Fibroblast of the aortic adventitia (primary cell): ENCODE measurements at places on chromosomes 6 and 20.

DNA sequence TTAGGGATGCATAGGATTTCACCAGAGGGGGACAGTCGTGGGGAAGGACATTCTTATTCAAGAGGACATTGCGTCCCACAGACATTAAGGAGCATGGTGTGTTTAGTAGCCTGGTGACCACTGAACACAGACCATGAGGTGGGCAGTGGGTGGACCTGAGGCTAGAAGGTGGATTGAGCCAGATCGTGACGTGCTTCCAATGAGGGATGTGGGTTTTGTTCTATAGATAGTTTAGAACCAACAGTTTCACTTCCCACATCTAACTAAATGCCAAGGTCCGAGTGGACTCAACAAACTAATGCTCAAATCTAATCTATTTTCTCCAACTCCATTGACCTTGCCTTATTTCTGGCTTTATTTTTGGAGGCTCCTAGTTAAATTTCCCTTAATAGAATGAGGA, 58.5 kb downstream of the OGFRL1 start:
- no peak for DNase-seq

DNA sequence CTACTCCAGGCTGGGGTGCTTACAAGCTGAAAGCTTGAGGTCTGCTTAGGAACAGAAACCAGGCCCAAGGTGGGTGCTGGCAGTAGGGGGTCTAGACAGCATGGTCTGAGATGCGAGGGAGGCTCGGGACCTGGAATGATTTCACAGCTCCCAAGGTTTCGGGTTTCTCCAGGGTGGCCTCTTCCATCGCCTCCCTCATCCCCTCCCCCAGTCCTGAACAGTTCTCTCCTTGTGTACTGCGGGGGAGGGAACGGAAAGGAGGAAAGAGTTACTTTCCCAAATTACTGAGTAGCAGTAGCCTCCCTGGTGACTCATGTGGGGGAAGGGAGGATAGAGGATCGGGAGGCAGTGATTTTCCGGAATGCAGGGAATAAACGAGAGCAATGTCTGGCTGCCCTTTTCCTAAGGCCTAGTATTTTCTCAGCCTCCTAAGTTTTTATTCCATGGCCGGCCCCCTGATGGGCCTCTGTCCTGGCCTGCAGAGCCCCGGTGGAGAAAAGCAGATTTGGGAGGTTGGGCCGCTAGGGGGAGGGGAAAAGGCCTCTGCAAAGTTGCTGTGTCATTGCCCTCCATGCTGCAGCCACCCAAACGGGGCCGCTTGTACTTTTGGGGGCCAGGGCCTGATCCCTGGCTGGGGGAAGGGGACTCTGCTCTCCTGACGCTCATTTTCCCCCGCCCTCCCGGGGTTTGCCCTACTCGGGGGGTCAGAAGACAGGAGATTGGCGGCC, 1.5 kb downstream of the BRD2 start:
- DNase-seq, result peak; percentile 96

DNA sequence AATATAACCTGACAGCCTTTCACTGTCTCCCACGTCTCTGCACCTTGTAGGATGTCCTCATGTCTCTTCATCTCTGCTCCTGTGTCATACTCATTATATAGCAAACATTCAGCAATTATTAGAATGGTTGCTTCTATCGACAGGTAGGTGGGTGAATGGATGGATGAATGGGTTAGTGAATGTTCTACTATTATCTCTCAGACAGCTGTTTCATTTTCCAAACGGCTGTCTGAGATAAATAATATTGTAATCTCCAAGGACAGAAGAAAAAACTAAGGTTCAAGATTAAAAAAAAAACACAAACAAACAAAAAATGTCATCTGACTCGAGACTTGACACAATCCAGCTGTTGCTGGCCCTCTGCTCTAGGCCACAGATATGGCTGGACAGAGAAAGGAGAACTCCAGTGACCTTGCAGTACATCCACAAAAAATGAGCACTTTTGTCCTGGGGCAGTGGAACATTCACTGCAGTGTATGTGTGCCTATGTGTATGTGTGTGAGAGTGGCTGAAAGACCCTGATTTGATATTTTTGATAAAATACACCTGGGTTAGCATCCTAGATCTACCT, 2.1 kb downstream of the HNF4A start:
- peak; percentile 1 for DNase-seq

DNA sequence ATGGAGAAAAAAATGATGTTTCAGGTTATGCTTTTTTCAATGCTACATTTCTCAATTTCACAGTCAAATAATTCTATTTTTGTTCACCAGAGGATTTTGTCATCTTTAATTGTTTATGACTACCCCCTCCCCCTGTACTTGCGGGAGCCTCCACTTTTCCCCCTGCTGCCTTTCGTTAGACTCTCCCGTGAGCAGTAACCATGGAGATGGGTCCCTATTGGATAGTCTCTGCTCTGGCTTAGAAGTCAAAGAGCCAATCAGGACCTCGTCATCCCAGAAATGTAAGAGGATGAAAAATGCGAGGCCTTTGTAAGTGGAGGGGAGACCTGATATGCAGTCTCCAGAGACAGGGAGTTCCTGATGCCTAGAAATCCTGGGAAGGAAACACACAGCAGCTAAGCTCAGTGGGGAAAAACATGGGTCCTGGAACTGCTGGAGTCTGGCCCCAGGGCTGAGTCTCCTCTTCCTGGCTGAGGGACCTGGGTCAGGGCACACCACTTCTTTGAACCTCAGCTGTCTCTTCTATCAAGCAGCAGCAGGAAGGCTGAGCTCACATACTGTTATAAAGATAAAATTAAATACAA, 298.7 kb downstream of the TSHZ2 start:
- no peak for DNase-seq

DNA sequence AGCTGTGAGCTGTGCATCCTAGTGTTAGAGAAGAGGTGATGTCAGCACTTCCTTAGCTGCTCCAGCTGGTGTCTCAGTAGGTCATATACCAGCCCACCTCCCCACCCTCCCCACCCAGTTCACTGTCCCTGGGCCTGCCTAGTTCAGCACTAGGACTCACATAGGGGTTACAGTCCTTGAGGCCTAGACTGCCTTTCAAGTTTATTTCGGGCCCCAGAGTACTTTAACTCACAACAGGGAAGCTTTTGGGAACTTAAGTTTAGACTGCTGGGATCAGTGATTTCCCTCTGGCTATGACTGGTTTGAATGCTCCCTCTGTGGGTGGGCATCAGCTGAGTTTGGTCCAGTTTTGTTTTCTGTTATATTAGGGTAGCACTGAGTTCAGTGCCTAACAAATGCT, 139.2 kb upstream of the MMS22L start:
- no peak for DNase-seq

DNA sequence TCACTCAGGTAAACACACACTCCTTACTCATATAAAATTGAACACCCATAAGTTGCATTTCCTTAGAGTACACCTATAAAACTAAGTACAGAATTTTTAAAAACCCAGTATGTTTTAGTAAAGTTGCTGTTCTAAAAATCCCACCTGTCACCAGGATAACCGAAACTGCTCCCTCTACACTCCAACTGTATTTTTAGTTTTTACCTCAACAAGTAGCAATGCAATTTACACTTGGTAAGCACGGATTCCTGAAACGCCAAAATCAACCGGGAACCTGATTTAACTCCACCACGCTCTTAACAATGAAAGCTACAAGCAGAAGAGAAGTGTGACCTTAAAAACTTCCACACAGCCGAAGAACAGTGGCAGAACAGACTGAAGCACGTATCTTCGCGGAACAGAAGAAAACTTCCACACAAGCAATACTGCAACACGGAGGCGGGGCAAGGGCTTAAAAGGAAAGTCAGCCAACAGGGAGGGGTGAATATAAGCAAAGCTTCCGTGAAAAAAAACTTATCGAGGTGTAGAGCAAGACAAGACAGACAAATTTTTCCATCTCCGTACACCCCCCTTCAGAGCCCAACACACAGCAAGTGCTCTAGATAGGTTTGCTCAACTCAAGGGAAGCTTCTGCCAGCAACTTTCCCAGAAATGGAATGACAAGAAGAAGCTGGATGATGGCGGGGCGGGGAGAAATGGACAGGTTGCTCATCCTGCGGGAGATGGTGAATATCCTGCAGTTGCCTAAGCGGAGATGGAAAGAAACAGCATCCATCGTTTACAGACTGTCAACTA, 1.4 kb downstream of the STAU1 start:
- DNase-seq, result peak; percentile 60

DNA sequence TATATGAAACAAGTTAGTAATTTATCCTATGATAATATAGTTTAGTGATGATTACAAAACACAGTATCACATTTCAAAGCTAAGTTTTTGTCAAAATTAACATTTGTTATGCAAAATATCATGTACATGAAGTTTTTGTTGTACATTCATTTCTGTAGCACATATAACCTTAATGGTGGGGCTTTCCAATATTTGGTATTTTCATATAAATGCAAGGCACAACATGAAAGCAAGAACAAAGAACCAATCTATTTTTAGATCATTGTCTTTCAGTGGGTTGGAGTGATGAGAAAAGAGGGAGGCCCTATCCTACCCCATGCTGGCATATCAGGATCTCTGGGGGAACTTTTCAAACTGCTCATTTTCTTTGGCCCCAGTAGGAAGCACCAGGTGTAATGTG, 53.4 kb downstream of the FAM83B start:
- DNase-seq, result no peak

GRCh38 chr6:116139917-116140316, 14.0 kb upstream of the COL10A1 start:
- DNase-seq, result no peak

DNA sequence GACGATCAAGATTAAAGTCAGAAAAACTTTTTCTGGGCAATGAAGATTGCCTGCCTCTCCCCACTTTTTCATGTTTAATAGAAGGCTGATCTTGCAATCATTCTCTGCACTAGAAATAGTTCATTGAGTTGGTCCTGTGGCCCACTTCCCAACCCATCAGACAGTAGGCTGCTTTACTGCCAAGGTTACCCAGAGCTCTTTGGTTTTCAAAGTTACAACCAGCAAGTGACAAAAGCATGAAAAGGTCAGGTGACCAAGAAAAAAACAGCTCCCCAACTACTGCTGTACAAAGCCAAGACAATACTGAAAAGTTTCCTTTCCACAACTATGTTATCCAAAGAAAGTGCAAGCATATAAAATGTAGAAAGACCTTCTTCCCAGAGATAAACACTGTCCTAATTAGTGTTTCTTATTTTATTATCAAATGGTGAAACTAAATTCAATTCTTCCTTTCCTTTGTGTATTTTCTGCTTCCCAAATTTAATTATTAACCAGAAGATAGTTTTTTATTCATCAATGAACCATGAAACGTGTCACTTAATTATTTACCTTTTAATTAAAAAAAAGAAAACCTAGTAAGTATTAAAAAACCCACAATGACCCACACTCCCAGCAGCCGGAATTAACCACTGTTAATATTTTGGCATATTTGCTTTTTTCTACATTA, 16.6 kb downstream of the DNAAF9 start:
- DNase-seq, result no peak
